ENCODE measurements at places on chromosomes 5 and 9. TPM values are rescaled to one million over a fixed set of nuclear protein-coding genes. Genes with fewer than 3 reads are reported as not detected.

The BTNL3 gene
- total RNA-seq: not detected

The PCDHGA9 gene
- 1.9 TPM for total RNA-seq

The ADCY2 gene
- not detected for total RNA-seq

The GALNT12 gene
- 4.4 TPM for total RNA-seq

GRCh38 chr5:81650987-81651386 lies 99.9 kb downstream of the SSBP2 start:
- no peak overlapping the region for H3K4me3 ChIP-seq
- no peaks in the 10 kb centered on the region for H3K4me1 ChIP-seq
- H3K27ac ChIP-seq: no peak overlapping the region
- no peak for DNase-seq

DNA sequence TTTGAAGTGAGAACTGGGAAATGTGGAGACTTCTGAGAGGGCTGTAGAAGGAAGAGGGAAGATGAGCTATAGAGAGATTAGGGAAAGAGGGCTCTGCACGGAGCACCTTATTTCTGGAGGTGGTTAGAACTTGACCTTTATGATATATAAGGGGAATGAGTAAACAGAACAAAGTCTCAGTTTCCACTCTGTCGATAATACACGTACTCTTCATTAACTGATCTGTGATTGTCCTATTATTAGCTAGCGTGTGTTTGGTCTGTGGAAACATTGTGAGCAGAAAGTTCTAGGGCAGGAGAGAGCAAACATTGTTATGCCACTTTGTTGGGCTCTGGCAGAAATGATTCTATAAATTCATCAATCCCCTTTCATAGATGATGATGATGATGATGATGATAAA lies 118.5 kb downstream of the UGCG start:
- H3K36me3 ChIP-seq: no peaks in the 10 kb centered on the region
- peaks cover 46% of the 10 kb centered on the region for H3K4me1 ChIP-seq
- H3K4me3 ChIP-seq: no peak overlapping the region
- H3K27me3 ChIP-seq: no peaks in the 10 kb centered on the region

DNA sequence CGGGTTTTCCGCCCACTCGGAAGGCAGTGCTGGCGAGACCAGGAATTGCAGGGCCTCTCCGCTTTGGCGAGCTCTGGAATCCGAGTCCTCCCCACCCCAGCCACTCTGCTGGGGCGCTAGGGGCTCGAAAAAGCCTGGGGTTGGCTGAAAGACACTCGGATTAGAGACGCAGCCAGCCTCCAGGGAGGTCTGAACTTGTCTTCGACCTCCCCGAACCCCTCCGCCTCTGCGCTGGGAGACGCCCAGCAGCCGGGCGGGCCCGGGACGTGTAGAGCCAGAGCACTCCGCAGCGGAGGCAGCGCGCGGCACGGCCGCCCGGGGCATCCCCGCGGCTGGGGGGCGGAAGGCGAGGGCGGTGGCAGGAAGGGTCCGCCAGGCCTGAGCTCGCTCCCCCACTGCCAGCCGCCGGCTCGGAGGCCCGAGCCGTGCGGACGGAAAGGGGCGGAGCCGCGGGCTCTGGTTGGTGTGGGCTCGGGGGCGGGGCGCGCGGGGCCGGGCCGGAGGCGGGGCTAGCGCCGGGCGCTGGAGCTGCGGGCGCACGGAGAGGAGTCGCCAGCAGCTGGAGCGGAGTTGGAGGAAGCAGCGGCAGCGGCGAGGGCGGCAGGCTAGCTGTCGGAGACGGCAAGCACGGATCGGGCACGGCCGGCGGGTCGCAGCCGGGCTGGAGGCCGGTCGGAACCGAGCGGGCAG lies at the start of gene PIK3R1:
Gene PIK3R1 (plus strand): TSS at position 549 of the 690 bp plus-strand sequence. CDS start 10,920 bp downstream, outside the sequence.
- H3K4me3 ChIP-seq: peak within 1 kb of the TSS; percentile 76
- H3K36me3 ChIP-seq: no peaks in the 10 kb centered on the region
- no peaks in the 10 kb centered on the region for H3K27me3 ChIP-seq
- peaks cover 24% of the 10 kb centered on the region for H3K4me1 ChIP-seq
- peak within 1 kb of the TSS; percentile 90 for H3K27ac ChIP-seq
- DNase-seq: peak; percentile 97

DNA sequence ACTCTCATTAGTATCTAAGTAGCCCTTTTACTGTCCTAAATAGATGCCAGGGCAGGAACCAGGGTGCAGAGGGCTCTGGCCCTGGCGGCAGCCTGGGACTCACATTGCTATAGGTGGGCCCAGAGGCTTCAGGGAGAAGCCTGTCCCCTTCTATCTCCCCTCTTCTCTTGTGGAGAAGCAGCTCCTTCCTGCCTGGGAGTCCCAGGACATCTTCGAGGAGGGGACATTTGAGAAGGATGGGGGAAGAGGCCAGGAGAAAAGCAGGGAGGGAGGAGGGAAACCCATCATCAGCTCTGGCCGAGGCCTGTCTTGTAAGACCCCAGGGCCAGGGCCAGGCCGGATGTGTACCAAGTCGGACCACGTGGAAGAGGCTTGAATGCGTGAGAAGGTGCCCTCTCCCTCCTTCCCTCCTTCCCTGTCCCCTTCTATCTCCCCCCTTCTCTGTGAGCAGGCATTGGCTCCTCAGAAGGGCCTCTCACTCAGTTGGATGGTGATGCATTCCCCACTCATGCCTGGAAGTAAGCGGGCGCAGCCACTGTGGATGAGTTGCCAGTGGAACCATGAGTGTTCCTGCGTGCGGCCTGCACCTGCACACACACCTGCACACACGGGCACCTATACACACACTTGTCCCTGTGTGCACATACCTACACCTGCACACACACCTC lies 20.7 kb upstream of the LPCAT1 start:
- H3K27me3 ChIP-seq: no peaks in the 10 kb centered on the region
- H3K4me1 ChIP-seq: no peaks in the 10 kb centered on the region
- no peak overlapping the region for H3K4me3 ChIP-seq
- DNase-seq: no peak
- H3K36me3 ChIP-seq: no peaks in the 10 kb centered on the region

DNA sequence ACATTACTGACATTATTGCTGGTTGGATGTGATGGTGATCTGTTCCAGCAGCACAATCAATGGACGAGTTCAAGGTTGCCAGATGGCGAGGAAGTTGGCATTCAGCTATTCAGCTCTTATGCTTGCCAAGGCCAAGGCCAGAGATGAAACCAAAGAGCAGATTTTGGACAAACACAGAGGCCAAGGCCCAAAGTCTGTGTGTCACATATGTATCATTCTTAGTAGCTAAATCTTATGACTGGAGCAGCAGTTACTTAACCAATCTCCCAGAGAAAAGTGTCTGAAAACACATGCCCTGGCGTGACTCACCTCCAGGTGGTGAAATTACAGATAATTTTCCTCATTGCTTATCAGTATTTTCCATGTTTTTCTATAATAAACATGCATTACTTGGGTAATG lies 189.0 kb upstream of the EGFLAM start:
- no peaks in the 10 kb centered on the region for H3K36me3 ChIP-seq
- H3K27me3 ChIP-seq: no peaks in the 10 kb centered on the region
- DNase-seq: no peak
- H3K27ac ChIP-seq: no peak overlapping the region
- H3K4me3 ChIP-seq: no peak overlapping the region

DNA sequence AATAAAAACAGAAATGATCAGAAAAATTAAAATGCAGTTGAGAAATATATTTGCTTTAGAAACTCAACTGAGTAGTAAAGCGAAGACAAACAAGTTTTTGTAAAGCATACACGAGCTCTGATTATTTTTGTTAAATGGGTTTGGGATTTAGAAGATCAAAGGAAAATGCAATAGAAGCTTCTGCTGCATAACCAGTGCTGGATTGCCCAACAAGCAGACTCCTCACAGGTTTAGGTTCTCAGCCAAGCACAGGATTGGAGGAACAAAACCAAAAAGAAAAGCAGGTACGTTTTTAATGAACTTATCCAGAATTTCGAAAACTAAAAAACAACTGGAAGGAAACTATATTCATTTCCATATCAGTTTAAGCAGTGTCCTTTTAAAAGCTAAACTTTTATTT lies 423.8 kb downstream of the TMEM161B start:
- no peak for DNase-seq
- H3K36me3 ChIP-seq: no peaks in the 10 kb centered on the region
- H3K27me3 ChIP-seq: no peaks in the 10 kb centered on the region
- H3K4me3 ChIP-seq: no peak overlapping the region
- H3K4me1 ChIP-seq: no peaks in the 10 kb centered on the region

DNA sequence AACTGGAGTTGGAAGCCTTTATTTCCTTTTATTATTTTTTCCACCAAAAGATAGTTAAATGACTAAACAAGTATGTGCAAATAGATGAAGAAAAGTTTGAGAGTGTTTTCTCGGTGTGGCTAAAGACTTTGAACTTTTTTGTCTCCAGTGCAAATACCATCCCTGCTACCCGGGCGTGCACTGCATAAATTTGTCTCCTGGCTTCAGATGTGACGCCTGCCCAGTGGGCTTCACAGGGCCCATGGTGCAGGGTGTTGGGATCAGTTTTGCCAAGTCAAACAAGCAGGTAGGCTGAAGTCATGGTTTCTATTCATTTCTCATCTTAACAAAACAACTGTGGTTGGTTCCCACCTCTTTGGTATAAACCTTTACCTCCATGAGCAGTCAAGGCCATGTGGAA lies 26.4 kb downstream of the THBS4 start:
- no peaks in the 10 kb centered on the region for H3K4me1 ChIP-seq
- H3K27ac ChIP-seq: no peak overlapping the region
- no peak overlapping the region for H3K4me3 ChIP-seq

DNA sequence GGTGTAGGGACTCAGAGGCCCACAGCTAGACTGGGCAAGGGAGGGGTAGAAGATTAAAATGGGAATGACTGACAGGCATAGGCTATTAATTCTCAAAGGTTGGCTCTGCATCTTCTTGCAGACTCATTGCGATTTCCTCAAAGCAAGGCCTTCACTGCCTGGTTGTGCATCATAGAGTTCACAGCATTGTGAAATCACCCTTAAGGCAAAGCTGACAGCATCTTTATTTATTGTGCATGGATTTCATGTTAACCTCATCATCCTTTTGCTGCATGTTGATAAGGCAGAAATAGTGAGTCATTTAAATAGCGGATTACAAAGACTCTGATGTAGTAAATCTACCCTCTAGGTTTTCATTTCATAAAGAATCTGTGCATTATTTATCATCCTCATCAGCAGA lies 13.6 kb upstream of the PALM2AKAP2 start:
- H3K27ac ChIP-seq: no peak overlapping the region
- no peak for DNase-seq
- H3K36me3 ChIP-seq: no peaks in the 10 kb centered on the region
- H3K4me1 ChIP-seq: no peaks in the 10 kb centered on the region
- H3K27me3 ChIP-seq: peaks cover 19% of the 10 kb centered on the region
- H3K4me3 ChIP-seq: no peak overlapping the region

GRCh38 chr5:93674138-93674537 lies 67.3 kb downstream of the POU5F2 start:
- no peak overlapping the region for H3K27ac ChIP-seq
- H3K4me3 ChIP-seq: no peak overlapping the region
- H3K36me3 ChIP-seq: no peaks in the 10 kb centered on the region

DNA sequence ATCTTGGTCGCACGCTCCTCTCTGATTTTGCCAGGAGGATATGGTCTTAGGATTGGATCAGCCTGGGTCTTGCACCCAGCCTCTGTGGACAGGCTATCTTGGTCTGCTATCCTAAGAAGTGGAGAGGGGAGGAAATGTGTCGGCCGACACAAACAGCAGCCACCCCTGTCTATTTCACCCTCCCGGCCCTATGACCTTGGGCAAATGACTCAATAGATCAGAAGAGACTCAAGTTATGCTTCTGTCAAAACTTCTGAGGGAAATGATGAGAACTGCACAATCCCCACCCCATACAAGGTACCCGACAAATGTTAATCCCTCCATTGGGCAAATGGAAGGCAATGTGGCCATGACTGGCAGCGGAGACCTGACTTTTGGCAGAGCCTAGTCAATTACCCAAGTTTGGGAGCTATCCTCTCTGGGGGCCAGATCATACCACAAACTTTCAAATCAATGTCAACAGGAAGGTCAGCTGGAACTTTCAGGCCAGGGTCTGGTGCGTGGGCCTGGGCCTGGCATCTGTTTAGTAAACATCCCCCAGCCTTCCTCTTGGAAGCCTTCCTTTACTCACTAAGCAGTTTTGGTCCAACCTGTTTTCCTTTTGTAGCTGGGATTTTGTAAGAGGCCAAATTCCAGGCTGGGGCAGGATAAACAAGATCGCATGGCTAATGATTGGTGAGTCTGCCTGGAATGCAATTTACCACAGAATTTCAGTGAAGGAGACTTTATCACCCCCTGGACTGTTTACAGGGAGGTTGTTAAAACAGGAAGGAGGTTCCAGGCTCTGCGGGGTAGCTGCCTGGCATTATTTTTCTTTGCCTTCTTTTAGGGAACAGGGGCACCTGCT lies 64.2 kb upstream of the CPEB4 start:
- H3K36me3 ChIP-seq: no peaks in the 10 kb centered on the region
- peak overlapping the region; percentile 55 for H3K27ac ChIP-seq
- no peak for DNase-seq
- no peak overlapping the region for H3K4me3 ChIP-seq
- peaks cover 69% of the 10 kb centered on the region for H3K4me1 ChIP-seq

GRCh38 chr5:105872569-105873270 lies 1798.0 kb downstream of the EFNA5 start:
- no peaks in the 10 kb centered on the region for H3K4me1 ChIP-seq
- no peaks in the 10 kb centered on the region for H3K36me3 ChIP-seq
- DNase-seq: no peak
- H3K4me3 ChIP-seq: no peak overlapping the region

DNA sequence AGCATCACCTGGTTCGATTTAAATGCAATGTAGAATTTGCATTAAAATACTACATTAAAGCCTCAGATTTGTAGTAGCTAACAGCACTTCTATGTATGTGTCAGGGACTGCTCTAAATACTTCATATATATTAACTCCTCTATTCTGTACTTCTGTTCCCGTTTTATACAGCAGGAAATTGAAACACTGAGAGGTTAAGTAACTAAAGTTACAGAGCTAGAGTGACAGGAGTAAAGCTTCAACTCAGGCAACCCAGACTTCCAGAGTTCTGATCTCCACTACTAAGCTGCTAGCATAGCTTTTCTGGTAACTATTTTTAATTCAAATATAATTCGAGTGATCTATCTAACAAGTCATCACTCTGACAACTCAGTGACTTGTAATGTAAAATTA lies 619 bp upstream of the APC start:
- no peaks in the 10 kb centered on the region for H3K27me3 ChIP-seq
- H3K27ac ChIP-seq: no peak overlapping the region
- H3K36me3 ChIP-seq: peaks cover 1% of the 10 kb centered on the region
- H3K4me3 ChIP-seq: peak overlapping the region; percentile 61
- no peak for DNase-seq

DNA sequence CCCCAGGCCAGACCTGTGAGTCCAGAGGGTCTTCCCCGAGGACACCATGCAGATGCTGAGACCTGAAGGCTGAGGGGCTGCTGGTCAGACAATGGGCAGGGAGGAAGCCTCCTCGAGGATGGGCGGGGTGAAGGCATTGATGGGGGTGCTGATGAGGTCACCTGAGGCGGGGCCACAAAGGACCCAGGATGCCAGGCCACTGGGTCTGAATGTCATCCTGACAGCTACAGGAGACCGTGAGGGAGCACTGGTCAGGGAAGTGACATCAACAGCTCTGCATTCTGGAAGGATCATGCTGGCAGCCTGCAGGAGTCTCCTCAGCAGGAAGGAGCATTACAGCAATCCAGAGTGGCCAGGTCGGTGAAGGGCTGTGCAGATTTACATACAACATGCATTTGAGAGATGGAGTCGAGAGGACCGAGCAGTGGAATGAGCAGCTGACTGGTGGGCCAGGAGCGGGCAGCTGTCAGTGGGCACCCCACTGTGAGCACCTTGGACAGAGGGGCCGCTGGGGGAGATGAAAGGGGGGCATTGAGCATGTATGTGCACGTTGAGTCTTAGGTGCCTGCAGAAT lies 77.7 kb upstream of the ADAMTS2 start:
- H3K27me3 ChIP-seq: no peaks in the 10 kb centered on the region
- H3K36me3 ChIP-seq: no peaks in the 10 kb centered on the region
- H3K27ac ChIP-seq: no peak overlapping the region
- DNase-seq: no peak

- H3K27ac ChIP-seq: no peak overlapping the region
- no peak for DNase-seq
- no peak overlapping the region for H3K4me3 ChIP-seq
- no peaks in the 10 kb centered on the region for H3K27me3 ChIP-seq
Observed at GRCh38 chr9:107405511-107405910, 84.1 kb downstream of the KLF4 start.
